ENCODE measurements at places on chromosomes 16 and 17.

GRCh38 chr17:71032746-71033273 is 863.5 kb downstream of the KCNJ2 start:
- DNase-seq: no peak

DNA sequence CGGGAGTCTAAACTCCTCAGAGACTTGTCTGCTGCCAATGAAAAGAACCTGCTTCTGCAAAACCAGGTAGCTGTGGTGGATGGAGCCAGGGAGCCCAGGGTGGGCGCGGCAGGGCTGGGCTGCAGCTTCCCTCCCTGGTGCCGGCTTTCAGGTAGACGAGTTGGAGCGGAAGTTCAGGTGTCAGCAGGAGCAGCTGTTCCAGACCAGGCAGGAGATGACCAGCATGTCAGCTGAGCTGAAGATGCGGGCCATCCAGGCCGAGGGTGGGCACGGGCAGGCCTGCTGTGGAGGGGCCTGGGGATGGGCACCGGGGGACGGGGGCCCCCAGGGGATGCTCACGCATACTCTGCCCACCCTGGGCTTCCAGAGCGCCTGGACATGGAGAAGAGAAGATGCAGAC is 3.2 kb upstream of the RAC3 start:
- no peak for DNase-seq

GRCh38 chr17:74641224-74641957 is 17.9 kb upstream of the CD300E start:
- DNase-seq: no peak

DNA sequence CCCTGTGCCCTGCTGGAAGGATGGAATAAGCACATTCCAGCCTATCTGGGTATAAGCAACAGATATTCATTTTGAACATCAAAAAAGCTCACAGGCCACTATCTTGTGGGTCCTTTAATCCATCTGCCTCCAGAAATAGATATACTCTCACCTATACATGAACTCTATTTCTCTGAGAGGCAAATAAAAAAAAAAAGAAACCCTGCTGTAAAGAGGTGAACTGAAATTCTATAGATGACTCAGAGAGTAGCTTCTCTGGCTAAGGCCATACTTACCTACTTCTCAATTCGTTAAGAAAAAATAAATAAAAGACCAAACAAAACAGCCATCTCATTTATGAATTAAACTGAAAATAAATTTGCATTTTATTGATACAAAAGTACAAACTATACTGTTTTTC is 86.3 kb downstream of the DYNLRB2 start:
- DNase-seq: no peak

- no peak for DNase-seq
Measured at GRCh38 chr17:56314026-56314425, 160.8 kb downstream of the ANKFN1 start.

GRCh38 chr17:67442787-67443624 is 65.9 kb downstream of the PITPNC1 start:
- no peak for DNase-seq

DNA sequence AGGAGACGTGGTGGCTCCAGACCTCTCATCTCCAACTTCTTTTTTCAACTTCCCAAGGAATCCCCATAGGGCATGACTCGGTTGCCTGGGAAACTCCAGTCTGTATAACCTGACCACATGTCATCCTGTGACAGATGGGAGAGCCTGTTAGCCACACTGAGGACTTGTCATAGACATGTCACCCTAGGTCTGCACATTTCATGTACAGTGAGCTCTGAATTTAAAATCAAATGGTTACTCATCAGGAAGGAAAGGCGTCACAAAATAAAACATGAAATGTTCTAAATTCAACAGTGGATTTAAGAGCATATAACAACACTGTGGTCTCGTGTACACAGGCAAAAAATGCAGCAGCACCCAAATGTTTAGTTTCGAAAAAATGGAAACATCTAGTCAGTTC is 22.2 kb upstream of the ADAMTS18 start:
- no peak for DNase-seq

DNA sequence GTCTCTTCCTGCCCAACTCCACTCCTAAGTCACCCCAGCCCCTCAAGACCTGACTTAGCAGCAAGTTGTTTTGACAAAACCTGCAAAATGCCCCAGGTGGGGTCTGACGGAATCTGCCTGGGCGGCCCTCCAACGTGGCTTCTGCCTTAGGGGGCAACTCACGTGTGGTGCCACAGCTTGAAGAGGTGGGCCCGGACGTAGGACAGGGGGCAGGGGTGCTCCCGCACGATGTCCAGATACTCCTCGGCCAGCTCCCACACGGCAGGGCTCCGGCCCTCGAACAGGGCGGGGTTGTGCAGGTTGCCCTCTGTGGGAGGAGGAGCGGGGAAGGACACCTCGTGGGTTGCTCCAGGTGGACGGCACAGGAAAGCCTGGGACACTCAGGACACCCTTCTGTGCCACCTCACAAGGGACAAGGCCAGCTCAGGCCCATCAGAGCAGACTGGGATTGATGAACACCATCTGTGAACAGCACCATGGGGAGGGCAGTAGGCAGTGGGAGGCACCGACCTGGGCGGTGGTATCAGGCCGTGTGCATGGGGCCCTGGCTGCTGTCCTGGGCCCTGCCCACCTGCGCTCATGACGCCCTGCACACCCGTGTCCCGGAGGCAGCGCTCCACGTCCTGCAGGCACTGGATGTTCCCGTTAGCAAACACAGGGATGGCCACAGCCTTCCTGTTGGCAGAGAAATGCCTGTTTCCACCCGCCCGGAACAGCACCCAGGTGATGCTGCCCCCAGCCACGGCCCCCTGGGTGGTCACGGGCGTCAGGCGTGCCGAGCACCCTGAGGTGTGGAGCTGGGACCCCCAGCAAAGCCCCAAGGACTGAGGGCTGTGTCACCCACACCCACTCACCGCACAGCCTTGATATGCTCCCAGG is 4.3 kb downstream of the DUS1L start:
- no peak for DNase-seq

DNA sequence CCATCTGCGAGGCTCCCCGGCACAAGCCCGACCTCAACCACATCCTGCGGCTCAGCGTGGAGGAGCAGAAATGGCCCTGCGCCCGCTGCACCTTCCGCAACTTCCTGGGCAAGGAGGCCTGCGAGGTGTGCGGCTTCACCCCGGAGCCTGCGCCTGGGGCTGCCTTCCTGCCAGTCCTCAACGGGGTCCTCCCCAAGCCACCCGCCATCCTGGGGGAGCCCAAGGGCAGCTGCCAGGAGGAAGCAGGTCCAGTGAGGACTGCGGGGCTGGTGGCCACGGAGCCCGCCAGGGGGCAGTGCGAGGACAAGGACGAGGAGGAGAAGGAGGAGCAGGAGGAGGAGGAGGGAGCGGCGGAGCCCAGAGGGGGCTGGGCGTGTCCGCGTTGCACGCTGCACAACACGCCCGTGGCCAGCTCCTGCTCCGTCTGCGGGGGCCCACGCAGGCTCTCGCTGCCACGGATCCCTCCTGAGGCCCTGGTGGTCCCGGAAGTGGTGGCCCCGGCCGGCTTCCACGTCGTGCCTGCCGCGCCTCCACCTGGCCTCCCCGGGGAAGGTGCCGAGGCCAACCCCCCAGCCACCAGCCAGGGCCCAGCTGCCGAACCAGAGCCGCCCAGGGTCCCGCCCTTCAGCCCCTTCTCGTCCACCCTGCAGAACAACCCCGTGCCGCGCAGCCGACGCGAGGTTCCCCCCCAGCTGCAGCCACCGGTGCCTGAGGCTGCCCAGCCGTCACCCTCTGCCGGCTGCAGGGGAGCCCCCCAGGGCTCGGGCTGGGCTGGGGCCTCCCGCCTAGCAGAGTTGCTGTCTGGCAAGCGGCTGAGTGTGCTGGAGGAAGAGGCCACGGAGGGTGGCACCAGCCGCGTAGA is 13.1 kb upstream of the PRR35 start:
- DNase-seq: no peak

GRCh38 chr17:68542698-68543463 is 30.7 kb downstream of the PRKAR1A start:
- no peak for DNase-seq

GRCh38 chr16:25174285-25174684 is 42.5 kb upstream of the AQP8 start:
- DNase-seq: no peak

DNA sequence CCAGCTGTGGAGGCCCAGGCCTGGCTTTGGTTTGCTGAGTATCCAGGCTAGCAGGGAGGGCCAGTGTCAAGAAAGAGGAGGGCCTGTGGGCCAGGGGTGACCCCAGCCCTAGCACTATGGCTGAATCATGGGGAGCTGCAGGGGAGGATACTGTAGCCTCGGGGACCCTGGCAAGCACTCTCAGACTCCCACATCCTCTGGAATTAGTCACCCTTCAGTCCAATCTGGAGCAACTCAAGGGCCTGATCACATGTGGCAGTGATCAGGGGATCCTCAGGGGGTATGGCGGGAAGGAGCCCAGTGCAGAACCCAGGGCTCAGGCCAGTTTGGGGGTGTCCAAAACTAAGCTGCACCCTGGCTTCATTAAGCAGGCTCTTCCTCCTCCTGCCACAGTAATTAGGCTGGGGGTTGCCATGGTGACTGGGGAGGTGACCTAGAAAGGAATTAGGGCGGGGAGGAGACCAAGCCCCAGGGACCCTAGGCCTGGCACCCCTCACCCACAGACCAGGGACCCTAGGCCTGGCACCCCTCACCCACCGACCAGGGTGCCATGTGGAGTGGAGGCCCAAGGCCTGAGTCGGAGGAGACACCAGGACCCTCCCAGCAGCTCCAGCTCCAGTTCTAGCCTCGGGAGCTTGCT is 5.8 kb downstream of the NLGN2 start:
- no peak for DNase-seq

DNA sequence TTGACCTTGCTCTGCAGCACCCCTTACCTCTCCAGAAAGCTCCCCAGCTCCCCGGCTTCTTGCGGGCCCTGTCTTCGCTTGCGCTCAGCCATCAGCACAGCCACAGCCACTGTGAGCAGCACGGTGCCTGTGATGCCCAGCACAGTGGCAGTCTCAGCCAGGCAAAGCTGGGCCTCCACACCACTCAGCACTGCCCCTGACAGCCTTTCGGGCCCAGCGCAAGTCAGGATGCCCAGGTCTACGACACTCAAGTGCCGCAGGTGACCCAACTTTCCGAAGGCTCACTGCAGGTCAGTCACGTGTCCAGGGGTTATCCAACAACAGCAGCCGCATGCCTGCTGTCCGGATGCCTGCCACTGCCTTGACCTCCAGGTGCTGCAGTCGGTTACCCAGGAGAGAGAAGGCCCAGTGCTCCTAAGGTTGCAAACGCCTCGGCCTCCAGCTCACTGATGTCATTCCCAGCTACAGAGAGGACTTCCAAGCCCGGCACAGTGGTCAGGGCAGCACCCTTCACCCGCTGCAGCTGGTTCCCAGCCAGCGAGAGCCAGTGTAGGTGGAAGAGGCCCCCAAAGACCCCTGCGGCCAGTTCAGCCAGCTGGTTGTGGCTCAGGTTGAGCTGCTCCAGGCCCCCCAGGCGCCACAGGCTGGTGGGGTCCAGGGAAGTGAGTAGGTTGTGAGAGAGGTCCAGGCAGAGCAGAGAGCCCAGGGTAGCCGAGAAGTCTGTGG is 8.9 kb upstream of the TMEM101 start:
- no peak for DNase-seq

DNA sequence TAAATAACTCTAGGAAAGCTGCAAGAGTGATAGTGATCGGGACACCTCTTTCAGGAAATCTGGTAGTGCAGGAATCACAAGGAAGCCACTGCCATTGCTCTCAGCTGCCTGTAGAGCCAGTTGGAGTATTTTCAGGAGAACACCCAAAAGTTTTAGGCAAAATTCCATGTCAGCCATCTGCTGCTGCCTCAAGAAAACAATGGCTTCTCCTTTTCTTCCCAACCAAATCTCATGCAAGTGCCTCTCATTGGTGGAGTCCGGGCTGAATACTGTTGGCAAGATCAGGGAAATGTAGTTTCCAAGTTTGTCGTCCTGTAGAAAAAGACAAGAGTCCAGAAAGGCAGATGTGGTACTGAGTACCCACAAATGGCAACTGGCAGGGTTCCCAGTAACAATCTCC is 54.9 kb upstream of the TANC2 start:
- no peak for DNase-seq

GRCh38 chr17:43750153-43750552 is 8.4 kb downstream of the SOST start:
- DNase-seq: no peak

DNA sequence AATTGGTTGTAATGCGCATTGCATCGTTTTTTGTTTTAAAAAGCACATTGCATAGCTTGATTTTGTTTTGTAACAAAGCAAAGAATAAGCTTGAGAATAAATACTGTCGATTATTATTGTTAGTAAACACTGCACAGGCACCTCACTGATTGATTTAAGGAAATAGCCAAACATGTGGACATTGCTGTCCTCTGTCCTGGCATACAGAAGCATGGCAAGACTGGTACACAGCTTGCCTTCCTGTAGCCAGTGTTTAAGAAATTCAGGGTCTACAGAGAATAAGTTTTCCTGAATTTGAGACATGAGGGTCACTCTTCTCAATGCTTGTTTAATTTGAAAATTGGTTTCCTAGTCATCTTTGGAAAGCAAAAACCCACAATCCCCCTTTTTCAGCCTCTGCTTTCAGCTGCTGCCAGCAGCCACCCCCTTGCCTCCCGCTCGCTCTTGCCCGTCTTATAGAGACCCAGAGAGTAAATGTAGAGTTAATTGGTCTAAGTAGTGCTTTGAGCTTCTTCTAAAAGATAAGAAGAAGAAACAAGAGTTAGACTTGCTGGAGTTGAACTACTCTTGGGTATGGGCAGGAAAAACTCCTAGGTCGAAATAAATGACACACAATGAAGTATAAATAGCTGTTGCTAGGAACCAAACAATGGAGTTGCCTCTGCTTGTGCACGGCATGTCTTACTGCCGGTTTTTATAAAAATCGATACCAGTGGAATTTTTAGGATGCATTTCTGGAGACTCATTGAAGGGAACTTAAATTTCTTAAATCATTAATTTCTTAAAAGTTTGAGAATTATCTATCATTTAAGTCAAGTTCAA is 116.6 kb downstream of the MRTFB start:
- peak; percentile 27 for DNase-seq

GRCh38 chr16:759110-759910 is 1.2 kb upstream of the MSLN start:
- DNase-seq: no peak

DNA sequence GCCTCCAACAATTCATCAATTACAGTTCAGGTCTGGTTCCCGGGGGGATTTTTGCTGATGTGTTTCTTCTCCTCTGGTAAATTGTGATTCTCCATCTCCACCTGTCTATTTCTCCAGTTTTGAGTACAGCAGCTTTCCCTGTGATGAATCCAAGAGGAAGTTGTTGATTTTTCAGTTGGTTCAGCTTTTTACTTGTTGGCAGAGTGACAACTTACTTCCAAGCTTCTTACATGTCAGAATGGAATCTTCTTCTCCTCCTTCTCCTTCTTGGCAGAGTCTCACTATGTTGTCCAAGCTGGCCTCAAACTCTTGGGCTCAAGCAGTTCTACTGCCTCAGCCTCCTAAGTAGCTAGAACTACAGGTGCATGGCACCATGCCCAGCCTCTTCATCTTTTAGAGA is 33.4 kb upstream of the TMEM92 start:
- no peak for DNase-seq

All from spinal cord (tissue), 10 donors.